ENCODE measurements at places on chromosomes 5 and 9. TPM values are rescaled to one million over a fixed set of nuclear protein-coding genes. Genes with fewer than 3 reads are reported as not detected.

RASGRF2 gene
- total RNA-seq, result 13.4 TPM

STPG3 gene
- not detected for total RNA-seq

SV2C gene
- not detected for total RNA-seq

CENPK gene
- total RNA-seq, result 78.3 TPM

CEL gene
- total RNA-seq, result 9.3 TPM

COL23A1 gene
- total RNA-seq, result 0.14 TPM

DAB2 gene
- 0.50 TPM for total RNA-seq

EMB gene
- 49.4 TPM for total RNA-seq

DNA sequence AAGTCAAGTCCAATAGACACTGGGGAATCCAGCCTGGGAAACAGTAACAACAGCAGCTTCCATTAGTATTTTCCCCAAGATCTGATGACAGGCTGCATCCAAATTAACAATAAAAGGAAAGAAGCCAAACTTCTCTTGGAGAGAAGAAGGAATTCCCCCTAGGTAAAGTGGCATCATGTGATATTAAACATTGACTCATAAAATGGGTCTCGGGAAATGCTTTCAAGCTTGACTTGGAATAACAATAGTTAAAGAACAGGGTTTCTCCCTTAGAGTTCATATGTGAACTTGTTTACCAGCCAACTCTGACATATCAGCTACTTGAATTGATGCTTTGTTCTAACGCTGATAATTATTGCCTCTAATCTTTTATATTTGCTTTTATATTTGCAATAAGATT lies 45.4 kb downstream of the ENTREP1 start:
- no peak for DNase-seq

DNA sequence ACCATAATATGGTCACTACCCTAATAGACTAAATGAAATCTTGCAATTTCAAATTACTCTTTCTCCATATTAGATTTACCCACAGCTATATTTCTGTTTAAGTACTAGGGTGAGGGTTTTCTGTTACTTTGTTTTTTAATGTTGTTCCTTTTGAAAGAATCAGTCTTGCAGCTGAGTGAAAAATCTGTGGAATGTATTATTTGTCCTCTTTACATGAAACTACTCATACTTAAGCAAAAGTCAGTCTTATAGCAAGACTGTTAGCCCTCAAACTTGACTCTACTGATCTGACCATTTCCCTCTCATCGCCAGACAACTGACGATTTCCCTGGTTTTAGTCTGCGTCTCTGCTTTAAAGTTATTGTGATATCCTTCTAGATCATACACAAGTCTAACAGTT lies 84.0 kb downstream of the PIK3R1 start:
- no peak for DNase-seq

DNA sequence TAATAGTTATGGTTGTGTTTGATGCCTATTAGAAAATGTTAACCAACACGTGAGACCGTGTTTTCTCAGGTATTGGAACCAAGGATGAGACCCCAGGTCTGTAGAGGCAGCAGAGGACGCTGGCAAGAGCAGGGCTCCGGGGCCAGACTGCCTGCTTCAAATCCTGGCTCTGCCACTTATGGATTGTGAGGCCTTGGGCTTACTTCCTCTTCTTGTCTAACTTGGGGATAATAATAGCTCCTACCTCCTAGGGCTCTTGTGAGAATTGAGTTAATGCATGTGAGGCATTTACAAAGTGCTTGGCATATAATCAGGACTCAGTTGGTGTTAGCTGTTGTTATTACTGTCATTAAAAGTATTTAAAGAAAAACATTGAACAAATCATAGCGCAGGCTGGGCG lies 85.5 kb upstream of the PITX1 start:
- DNase-seq, result no peak

GRCh38 chr5:162282191-162282590 lies 214.6 kb downstream of the GABRG2 start:
- DNase-seq, result no peak

DNA sequence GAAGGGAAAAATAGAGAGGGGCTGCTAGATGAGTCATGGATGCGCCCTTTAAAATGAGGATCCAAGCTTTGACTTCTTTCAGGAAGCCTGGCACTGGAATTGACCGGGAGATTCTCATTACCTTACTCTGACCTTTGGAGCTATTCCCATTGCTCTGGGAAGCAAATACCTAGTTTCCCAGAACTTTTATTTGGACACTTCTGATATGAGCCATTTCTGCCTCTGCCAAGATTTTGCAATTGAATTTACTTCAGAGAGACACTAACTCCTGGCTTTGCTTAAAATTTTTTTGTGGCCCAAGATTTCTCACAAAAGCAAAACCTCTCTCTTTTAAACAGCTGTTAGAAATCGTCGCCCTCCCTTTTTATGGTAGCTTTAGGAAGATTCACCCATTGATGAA lies 15.7 kb upstream of the AGXT2 start:
- DNase-seq, result no peak

DNA sequence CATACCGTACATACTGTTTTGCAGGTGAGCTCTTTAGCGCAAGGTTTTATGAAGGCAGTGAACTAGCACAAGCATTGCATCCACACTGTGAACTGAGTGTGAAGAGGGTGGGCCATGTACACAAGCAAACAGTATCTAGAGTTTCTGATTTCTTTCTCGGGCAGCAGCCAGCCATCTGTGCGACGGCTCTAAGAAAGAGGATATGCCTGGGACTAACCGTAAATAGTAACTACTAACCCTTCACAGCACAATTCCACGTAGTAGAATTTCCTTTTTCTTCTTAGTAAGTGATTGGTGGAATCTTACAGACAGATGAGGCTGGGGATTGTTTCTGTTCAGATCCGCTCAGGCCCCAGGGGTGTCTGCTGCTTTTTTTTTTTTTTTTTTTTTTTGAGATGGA lies 89.0 kb downstream of the DRD1 start:
- no peak for DNase-seq

GRCh38 chr5:51488803-51489642 lies 105.8 kb downstream of the ISL1 start:
- DNase-seq, result no peak

DNA sequence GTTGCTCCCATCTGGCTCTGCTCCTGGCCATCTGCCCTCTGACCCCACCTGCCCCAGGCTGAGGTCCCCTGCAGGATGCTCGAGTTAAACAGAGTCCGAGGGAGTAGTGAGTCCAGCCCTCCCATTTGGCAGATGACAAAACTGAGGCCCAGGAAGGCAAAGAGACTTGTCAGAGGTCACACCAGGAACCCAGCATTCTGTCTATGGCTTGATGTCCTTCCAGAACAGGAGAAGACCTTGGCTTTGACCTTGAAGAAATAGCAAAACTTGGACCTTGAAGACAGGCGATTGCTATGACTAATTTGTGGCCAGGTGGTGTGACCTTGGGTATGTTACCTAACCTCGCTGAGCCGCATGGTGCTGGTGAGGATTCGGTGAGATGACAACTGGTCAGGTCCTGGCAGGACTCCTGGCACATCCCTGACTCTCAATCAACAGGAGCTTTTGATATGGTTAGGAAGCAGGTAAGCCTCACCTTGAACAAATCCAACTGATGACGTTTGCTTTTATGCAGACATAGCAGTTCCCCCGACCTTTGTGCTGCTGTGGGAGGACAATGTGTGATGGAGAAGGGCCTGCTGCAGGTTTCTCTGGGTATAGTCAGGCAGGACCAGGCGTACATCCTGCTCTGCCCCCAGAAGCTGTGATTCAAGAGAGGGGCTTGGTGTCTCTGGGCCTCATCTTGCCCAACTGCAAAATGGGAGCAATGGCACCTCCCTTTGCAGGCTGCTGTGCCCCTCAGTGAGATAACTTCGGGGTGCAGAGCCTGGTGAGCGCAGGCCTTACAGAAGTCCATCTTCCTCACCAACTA lies 198.7 kb downstream of the C9orf50 start:
- no peak for DNase-seq

DNA sequence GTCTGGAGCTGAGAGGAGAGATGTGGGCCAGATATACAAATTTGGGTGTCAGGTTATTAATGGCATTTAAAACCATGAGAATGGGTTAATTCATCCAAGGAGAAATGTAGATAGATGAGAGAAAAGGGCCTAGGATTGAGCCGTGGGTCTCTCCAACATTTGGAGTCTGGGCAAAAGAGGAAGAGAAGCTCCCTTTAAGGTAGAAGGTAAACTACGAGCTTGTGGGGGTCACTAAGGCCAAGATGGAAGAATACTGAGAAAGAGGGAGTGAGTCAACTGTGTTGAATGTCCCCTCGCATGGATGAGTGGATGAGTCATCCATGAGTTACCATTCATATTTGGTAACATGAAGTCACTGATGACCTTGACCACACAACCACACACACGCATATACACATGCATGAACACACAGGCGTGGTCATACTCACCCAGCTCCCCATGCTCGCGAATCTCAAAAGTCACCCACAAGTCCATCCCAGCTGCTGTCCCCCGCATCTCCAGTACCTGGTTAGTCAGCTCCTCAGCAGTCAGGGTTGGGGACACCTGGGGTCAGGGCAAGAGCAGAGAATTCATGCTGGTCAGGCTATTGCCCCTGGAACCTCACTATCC lies 6.8 kb upstream of the FCHSD1 start:
- no peak for DNase-seq

DNA sequence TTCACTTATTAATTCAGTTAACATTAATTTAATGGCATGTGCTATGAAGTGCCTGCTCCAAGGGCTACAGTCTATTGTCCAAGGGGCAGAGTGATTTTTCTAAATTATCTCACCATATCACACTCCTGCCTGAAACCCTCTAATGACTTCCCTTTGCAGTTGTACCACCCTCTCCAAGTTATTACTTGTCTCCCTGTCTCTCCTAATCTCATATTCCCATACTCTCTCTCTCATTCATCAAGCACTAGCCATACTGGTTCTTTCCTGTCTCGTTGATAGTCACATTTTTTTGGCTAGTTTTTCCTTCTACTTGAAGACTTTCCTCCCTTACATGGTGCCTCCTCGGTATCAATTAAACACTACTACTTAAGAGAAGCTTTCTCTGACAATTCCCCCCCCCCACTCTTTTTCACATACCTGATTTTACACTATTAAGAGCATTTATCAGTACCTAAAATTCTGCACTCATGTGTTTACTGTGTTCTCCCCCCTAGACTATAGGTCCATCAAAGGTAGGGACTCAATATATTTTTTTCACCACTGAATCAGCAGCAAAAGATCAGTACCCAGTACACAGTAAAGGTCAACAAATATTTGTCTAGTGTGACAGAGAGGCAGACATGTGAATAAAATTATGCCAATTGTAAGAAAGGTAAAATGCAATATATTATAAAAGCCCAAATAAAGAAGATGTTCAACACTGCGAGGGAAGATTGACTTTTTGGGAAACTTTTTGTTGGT lies 19.0 kb downstream of the RICTOR start:
- DNase-seq, result no peak

- DNase-seq, result peak; percentile 34
Measured at GRCh38 chr5:141512911-141513626, 24.2 kb downstream of the PCDHGC5 start.

DNA sequence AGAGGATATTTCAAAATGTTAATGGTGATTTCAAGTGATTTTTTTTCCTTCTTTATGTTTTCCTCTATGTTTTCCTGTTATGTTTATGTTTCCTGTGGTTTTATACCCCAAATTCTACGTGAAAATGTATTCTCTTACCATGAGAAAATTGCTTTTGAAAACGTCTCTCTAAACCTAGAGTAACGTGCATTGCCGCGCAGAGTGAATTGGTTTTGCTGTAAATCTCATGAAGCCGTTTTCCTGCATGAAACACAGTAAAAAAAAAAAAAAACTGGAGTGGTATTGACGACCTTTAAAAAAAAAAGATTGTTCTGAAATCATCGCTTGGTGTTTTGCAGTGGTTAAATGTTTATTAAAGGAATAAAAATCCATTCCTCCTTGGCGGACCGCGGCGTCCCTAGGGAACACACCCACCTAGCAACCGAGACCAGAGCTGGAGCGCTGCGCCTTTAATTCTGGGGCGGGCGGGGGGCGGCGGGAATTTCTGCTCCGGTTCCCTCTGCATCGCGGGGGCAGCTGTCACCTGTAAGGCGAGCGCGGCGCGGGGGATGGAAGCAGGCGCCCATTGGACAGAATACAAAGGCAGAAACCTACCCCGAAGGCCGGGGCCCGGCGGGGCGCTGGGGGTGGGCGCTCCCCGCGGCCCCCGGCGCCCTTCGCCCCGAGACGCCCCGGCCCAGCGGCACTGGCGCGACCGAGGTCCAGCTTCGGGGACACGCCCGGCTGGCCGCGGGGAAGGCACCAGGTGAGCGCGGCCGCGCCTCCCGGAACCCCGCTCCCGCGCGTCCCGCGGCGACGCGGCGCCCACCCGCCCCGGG lies at the start of gene SOWAHA:
TSS of gene SOWAHA (plus strand) at position 522 of the 818 bp plus-strand sequence. CDS start 320 bp downstream, outside the sequence.
- no peak for DNase-seq

GRCh38 chr9:6692433-6692832 lies 46.9 kb upstream of the GLDC start:
- no peak for DNase-seq

- DNase-seq, result no peak
Measured at GRCh38 chr9:2576631-2577030, 45.0 kb upstream of the VLDLR start.

DNA sequence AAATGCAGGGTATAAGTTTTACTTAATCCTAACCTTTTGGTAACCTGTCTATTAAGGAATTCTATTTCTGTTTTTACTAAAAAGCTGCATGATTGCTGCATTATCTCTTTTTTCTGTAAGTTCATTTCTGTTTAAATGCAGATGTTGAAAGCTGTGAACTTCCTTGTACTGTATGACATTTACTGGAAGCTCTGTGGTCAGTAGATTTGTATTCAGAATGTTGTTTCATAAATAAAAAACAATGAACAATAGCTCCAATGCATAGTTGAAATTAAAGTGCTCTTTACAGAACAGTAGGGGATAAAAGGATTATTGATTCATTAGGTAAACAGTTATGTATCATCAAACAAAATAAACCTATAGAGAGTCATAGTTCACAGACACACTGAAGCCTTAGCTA lies 46.5 kb upstream of the FKTN start:
- DNase-seq, result no peak

DNA sequence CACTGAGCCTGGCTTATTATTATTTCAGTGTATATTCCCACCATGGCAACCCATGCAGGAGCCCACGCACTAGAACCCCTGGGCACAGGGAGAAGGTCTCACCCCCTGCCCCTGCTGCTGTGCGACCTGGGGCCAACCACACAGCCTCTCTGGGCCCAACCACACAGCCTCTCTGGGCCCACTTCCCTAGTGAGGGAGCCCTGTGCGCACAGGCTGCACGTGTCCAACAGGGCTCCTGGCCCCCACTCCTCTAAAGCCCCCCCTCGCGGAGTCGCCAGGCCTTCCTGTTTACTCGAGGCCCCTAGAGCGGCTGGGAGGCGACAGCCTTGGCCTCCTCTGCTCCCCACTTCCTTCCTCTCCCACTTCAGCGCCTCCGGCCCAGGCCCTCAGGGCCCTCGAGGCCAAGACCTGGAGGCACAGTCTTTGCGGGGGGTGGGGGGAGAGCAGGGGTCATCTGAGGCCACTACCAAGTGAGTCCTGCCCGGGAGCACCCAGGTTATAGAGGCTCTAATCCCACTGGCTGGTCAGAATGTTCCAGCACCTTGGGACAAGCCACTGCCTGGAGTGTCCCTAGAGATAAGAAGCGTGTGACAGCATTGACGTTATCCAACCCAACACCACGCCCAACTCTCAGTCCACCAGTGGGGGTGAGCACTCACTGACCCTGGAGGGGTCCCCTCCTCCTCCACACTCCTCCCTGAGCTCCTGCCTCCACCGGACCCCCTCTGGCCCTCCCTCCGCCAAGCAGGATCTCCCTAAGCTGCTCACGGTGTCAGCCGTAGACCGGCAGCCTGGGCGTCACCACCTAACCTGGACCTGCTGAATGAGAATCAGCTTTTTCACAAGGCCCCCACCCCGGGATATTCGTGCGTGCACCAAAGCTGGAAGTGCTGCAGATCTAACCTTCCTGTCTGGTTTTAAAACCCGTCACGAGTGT lies 7.9 kb upstream of the ENG start:
- no peak for DNase-seq

GRCh38 chr9:15317836-15318235 lies 10.8 kb upstream of the TTC39B start:
- no peak for DNase-seq
